ENCODE measurements at places on chromosomes 4 and X. TPM values are rescaled to one million over a fixed set of nuclear protein-coding genes. Genes with fewer than 3 reads are reported as not detected.

Gene TRPC3
- 0.34 TPM for total RNA-seq

Gene SPINK2
- not detected for total RNA-seq

Gene RPL9
- total RNA-seq, result 516 TPM

Gene SPANXB1
- not detected for total RNA-seq

Gene XKRX
- not detected for total RNA-seq
